ENCODE measurements at places on chromosomes 2 and 18.
A peak's percentile ranks its signal among the peaks of the same experiment; 100 is the strongest.

GRCh38 chr2:503288-503999 lies 173.8 kb downstream of the TMEM18 start:
- no peak for DNase-seq

GRCh38 chr2:62304429-62305417 lies 108.8 kb downstream of the B3GNT2 start:
- DNase-seq = peak; percentile 46

DNA sequence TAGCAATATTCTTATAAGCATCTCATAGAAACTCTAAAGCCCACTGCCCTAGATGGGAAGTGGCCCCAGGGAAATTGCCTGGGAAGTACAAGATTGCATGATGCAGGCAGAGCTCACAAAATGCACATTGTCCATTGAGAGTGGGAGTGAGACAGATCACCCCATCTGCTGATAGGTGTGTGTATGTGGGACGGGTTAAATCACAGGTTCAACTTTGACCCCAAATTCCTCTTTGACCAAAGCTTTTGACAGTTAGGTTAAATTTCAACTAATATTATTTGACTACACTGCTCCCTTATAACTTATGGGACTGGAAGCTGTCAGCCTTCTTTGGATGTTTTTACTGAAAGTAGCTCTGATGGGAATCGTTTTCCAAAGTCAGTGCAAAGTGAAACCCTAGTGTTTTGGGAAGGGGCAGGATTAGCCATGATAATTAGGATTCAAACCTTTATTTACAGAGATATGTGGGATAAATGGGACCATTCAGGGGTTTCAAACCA lies 11.4 kb upstream of the FABP1 start:
- DNase-seq = no peak

GRCh38 chr18:9630444-9630843 lies 16.1 kb upstream of the PPP4R1 start:
- DNase-seq = no peak

- DNase-seq = peak; percentile 6
These were observed 9.0 kb upstream of the CIB4 start for GRCh38 chr2:26649992-26650712.

DNA sequence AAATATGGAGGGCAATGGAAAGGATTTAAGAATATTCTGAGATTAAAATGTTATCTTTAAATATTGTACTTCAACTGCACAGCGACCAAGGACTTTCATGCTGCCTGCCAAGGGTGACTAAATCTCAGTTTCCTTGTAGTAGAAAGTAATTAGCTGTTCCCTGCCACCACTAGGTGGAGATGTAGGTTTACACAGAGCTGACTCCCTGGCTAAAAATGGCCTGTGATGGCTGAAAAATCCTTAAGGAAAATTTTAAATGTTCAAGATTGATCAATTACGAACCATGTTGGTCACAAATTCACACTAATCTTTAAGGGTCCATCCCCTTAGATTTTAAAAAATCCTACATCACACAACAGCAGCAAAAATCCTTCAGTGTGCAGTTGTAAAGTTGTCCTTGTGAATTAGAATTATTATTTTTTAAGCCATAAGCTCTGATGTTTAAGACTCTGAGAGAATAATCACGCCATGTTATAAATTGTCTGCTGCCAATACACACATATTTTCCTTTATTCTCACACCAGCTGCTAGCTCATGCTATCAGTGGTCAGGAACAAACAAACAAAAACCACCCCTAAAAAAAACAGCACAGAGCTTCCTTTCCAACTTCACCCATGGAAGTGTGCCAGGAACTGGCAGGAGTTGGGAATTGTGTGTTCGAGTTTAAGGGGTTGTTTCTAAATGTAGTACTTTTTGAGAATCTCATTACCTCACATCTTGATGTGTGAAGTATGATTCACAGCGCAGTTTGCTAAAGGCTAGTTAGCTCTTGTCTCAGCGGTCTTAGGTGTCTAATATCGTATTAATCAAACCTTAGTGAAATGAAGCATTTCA lies 399.8 kb downstream of the TMEM182 start:
- DNase-seq = peak; percentile 22

- DNase-seq = no peak
These were observed 14.3 kb upstream of the NOL10 start for GRCh38 chr2:10704034-10704594.

DNA sequence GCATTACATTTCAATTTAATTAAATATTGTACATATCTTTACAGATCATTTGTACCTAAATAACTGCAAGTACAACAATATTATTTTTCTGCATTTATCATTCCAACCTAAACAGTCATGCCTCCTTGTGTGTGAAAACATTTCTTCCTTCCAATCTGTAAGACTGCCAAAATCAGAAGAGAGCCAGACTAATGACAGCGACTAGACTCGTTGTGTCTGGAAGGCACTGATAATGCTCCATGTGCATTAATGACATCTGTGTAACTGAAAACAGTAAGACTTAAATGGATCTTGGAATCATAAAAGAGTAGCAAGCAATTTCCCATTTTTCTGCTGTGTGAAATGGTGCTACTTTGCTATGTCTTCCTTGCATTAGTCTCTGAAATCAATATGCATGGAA lies 278.0 kb upstream of the DSEL start:
- no peak for DNase-seq

DNA sequence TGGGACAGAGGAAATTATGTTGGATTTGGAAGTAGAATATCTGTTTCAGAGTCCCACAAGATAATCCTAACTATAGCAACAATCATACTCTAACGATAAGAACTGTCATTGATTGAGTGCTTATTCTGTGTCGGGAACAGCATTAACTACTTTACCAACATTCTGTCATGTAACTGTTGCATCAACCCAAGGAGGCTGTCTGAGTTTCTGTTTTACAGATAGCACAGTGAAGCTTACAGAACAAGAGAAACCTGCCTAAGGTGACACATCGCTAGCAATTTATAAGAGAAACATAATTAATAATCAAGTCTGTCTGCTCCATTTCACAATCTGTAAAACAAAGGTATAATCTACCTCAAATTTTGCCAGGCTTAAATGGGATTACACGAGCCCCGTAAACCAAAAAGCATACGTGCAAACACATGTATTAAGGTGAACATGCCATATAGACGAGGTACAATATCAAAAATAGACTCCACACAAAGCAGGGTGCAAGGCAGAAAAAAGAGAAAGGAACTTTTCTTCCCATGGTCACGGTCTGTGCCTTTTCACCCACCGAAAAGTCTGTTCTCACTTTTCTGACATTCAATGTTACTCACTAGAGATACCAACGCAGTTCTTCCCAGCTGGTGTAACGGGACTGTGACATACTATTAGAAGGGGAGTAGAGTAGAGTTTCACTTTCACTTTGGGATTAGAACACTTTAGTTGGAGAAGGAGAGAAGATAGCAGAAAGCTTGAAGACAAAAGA lies 37.2 kb upstream of the SLC8A1 start:
- DNase-seq = no peak

DNA sequence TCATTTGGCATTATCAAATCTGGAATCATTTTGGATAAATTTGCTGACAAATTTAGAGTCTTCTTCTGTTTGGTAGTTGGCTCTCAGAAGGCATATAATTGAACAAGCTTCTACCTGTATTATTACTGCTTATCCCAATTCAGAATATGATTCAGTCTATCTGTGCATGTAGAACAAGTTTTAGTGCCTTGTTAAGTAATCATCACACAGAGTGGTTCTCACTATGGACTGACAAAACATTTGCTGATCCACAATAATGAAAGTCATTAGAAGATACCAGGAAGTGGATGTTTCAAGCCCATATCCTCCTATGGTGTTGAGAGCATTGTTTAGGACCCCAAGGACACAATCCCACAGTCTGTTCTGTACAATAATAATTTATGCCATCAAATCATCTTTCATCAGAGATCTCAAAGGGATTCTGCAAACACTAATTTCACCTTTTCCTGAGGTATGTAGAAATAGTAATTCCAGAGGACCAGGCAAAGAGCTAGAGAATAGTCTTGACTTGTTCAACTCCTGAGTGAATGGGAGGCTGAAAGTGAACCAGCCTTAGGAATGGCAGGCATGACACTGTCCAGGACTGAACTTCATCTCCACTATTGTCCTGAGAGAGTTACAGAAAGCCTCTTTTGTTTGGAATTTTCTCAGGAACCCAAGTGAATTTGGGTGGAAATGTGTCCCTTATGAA lies 29.6 kb upstream of the DSC1 start:
- no peak for DNase-seq

DNA sequence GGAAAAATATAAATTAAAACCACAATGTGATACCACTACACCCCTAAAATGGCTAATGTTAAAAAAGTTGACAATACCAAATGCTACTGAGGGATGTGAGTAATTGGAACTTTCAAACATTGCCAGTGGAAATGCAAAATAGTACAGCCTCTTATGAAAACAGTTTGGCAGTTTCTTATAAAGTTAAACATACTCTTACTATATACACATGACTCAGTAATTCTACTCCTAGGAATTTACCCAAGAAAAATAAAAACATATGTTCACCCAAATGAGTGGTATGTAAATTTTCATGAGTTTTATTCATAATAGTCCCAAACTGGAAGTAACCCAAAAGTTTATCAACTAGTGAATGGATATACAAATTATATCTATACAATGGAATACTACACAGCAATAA lies 228.0 kb downstream of the CYP26B1 start:
- no peak for DNase-seq

- no peak for DNase-seq
These were observed 111.2 kb downstream of the RAB3GAP1 start for GRCh38 chr2:135163306-135163705.

DNA sequence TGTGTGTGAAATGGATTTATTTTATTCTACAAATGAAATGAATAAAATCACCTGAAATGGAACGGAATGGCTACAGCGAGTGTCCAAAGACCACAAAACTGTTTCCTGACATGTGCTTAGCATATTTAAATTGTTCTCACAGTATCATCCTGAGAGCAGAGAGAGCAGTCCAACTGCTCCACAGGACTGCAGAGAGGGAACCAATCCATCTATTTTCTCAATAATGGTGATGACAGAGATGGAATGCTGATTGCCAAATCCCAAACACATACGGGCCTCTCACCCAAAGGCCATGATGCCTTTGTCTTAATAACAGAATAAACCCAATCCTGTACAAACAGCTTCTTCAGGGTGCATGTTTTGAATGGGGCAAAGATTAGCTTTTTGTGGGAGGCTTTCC lies 41.1 kb downstream of the STAT1 start:
- no peak for DNase-seq

GRCh38 chr18:36771245-36771644 lies 57.6 kb downstream of the TPGS2 start:
- DNase-seq = no peak

DNA sequence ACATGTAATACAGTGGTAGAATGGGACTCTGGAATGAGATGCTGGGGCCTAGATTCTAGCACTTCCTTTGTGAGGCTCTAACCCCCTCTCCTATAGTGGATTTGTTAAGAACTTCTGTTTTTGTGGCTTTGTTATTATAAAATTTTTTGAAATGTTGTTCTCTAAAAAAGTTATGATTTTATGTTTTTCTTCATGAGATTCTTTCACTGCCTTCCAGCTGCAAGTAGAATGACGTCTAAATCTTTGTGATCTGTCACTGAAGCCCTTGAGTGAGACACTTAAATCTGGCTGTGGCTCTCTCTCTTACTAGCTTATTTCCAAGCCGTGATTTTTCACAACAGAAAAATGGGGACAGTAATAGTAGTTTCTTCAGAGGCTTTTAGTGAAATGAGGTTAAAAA lies 1.6 kb downstream of the CASP8 start:
- no peak for DNase-seq

GRCh38 chr18:13369353-13369752 lies 150.8 kb downstream of the LDLRAD4 start:
- DNase-seq = no peak

GRCh38 chr18:54330768-54331548 lies 26.7 kb downstream of the STARD6 start:
- no peak for DNase-seq

DNA sequence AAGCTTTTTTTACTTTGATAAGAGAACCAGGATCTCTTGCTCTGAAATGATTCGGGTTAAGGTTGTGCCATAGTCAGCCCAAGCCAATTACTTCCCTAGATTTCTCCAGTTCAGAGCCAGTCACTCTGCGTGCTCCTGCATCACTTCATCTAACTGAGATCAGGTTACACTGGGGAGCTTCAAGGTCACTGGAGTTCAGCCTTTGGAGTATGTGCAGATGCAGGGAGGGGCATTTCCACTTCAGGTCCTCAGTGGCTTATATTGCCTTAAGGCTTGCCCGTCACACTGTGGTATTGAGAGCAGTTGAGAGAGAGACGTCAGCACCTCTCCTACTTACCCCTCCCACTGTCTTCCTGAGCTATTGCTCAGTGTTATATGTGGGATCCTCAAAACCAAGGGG lies 317.8 kb downstream of the EPHA4 start:
- DNase-seq = no peak

DNA sequence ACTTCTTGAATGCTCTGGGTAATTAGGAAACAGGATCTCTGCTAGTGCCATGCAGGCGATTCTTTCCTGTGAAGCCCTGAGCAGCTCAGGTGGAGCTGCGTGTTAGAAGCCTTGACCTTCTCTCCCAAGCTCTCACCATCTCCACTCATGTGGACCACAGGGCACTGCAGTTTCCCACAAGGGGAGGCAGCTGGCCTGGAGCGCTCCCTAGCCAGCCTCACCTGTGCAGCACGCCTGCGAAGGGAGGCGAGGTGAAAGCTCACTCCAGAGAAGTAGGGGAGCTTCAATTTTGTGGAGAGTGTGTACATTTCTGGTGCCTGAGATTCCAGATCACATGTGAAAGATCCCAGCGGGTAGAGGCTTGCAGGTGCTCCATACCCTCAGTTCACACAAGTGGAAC lies 11.1 kb upstream of the HES6 start:
- no peak for DNase-seq

DNA sequence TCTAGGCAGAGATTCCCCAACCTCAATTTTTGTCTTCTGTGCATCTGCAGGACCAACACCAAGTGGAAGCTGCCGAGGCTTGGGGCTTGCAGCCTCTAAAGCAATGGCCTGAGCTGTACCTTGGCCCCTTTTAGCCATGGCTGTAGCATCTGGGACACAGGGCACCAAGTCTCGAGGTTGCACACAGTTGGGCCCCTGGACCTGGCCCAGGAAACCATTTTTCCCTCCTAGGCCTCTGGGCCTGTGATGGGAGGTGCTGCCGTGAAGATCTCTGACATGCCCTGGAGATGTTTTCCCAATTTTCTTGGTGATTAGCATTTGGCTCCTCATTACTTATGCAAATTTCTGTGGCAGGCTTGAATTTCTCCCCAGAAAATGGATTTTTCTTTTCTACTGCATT lies 105.7 kb upstream of the LDAH start:
- no peak for DNase-seq

DNA sequence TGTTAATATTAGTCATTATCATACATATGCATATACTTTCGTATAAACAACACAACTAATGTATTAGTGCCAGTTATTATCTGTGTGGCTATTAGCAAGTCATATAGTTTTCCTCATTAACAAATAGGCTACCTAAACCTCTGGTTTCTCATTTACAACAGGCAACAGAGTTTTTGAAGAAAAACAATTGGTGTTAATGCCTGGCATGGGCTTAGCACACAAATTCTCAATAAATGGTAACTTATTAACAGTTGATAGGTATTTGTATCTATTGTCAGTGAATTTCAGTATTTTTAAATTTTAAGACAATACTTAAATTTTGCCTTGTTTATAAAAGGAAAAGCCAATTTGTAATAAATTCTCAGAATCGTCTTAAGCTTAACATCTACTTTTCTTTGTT lies 182.5 kb downstream of the PMAIP1 start:
- DNase-seq = no peak
